ENCODE measurements at places on chromosomes 5 and 9.

GRCh38 chr9:125579030-125579932 lies 127.7 kb downstream of the MAPKAP1 start:
- DNase-seq = no peak

DNA sequence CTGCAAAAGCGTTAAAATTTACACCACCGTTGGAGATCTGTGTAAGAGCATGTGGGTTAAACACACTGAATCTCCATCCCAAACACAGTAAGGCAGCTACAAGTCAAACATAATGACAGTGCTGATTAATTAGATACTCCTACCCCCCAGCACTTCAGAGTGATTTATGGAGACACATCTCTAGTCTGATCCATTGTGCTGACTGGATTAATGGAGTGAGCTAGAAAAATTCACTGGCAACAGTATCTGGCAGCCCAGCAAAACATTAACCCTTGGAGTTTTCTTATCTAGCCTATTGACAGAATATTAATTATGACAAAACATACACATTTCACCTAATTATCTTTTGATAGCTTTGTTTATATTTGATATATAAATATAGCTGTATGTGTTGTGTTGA lies 188.6 kb upstream of the ISL1 start:
- no peak for DNase-seq

- no peak for DNase-seq
Observed at GRCh38 chr9:126612813-126613641, 701 bp upstream of the LMX1B start.

DNA sequence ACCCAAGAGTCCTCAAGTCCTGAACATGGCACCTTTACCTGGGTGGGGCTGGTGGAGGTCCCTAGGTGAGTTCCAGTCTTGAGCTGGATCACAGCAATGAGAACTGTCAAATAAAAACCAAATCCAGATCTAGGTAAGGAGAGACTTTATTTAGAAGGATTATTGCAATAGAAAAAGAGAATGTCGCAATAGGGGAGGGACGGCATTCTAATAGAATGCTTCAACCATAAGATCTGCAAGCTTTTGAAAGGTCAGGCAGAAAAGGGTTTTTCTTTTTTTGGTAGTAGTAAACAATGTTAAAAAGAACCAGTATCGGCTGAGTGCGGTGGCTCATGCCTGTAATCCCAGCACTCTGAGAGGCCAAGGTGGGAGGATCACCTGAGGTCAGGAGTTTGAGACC lies 5.2 kb upstream of the GCNT1 start:
- no peak for DNase-seq

DNA sequence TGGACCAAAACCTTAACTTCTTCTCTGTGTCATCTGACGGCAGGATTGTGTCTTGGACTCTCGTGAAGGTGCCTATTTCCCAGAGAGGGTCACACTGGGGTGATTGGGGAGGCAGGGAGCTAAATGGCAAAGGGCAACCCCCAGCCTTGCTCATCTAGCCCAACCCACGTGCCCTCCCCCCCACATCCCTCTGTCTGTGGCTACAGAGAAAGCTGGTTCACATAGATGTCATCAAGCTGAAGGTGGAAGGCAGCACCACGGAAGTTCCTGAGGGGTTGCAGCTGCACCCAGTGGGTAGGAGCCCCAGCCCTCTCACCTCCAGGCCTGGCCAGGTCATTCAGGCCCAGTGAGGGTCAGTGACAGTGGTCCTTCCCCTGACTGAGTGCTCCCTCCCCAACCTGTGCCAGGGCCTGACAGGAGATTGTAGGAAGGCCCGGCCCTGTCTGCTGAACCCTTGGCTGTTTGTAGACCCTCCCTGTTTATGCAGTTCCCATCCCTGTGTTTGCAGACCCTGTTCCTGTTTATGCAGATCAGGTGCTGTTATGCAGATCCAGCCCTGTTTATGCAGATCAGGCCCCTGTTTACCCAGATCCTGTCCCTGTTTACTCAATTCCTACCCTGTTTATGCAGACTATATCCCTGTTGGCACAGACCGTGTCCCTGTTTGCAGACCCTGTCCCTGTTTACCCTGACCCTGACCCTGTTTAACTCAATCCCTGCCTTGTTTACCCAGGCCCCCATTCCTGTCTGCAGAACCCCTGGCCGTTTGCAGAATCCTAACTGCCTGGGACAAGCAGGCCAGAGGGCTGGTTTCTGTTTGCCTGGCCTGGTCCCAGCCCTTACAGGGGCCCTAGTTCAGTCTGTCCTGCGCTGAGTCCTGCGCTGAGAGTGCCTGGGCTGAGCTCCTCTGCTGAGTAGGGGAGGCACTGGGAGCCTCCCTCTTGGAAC lies 10.4 kb downstream of the ENHO start:
- DNase-seq = no peak

DNA sequence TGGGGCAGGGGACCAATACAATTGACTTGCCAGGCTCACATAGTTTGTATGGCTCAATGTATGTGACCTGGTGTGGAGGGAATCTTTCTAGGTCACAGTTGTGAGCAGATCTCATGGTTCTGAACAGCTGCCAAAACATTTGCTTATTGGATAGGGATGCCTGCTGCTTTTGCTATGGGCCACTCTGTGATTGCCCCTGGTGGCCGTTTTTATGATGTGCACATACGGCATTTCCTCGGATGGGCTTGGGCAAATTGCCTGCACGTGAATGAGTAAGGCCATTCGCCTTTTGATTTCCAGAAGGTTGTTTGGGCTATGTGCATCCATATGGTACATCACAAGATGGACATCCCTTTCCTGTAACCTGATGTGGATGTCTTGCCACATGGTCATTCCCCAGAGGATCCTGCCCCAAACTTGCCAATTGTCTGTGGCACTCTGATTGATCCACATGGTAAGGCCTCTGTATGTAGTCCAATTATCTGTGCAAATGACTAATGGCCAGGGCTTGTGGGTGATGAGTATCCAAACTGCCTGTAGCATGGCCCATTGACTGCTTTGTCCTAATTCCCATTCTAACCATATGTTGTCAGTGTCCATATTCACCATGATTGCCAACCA lies 10.7 kb upstream of the SLC22A4 start:
- no peak for DNase-seq
